ENCODE measurements at places on chromosomes 6 and 20.
A peak's percentile ranks its signal among the peaks of the same experiment; 100 is the strongest.

DNA sequence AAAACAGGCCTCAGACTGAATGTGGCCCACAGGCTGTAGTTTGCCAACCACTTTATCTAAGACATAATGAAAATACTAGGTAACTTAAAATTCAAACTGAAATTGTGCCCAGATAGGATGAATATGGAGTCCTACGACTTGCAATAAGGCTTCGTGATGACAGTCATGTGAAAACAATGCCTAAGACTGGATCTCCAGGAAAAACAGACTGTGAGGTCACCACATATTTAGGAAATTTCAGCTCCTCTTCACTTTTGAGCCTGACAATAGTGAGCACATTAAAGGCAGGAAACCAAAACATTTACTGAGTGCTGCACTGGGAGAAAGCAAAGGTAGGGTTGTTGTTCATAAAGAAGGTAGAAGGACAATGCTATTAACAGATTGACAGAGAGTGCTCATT is 50.0 kb downstream of the RTN4IP1 start:
- no peak for DNase-seq

DNA sequence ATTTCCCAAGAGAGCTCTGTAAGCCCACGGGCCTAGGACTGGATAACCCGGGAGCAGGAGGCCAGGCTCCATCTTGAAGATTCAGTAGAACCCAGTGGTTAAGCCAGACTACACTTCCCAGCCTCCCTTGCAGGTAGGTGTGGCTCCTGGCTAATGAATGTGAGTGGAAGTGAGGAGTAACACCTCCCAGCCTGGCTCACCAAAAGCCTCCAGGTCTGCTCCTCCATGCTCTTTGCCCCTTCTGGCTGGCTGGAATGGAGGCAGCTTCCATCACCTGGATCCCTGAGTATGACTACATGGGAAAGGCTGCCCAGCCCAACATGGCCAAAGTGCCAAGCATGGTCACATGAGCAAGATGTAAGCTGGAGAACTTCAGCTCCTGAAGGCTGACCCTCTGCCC is 9.7 kb downstream of the LRRN4 start:
- no peak for DNase-seq

DNA sequence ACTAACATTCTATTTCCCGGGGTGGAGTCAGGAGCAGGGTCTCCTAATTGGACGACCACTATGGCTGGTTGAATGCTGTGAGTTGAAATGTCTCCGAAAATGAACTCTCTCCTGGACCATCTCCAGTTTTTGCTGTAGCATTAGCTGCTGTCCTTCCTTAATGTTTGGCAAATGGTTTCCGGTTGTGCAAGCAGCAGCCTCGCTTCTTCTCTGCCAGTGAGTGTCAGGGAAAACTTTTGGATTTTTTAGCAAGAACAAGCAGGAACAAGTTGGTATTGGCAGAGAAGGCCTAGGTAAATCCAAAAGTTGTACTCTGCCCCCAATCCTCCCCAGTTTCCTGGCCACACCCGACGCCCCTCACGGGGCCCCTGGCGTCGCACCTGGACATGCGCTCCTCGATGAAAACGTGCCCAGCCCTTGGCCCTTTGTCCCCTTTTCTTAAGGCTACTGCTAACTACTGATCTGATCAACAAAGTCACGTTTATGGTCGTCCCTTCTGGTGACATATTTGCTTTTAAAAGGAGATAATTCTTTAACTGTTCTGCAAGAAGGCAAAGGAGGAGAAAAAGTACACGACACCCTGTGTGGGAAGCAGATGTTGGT is 103.2 kb downstream of the ARMC2 start:
- DNase-seq = no peak

DNA sequence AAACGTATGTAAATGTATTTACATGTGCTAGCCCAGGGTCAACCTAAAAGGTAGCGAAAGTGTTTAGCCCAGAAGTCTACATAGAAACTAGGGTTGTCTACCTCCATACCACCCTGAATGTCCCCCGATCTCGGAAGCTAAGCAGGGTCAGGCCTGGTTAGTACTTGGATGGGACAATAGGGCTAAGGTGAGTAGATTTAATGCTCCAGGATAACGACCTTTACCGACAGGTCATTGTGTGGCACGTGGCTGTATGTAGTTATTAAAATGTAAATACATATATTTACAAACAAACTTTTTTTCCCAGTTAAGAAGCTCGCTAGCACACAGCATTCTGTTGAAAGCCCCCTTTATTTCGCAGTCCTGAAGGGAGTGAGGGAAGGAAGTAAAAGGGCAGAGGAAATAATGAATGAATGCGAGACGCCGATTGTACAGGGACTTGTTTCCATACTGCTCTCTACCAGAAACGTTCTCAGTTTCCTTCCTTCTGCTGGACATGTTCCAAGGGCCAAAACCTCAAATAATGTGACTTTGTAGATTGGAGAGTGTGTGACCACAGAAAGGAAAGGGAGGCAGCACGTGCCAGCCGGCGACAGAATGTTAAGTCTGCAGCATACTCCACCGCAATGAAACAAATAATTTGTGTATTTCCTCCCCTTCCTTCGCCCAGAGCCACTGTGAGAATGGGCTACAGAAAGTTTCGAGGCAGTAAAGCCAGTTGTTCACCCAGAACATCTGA is 612 bp downstream of the ADAT2 start:
- peak; percentile 19 for DNase-seq

DNA sequence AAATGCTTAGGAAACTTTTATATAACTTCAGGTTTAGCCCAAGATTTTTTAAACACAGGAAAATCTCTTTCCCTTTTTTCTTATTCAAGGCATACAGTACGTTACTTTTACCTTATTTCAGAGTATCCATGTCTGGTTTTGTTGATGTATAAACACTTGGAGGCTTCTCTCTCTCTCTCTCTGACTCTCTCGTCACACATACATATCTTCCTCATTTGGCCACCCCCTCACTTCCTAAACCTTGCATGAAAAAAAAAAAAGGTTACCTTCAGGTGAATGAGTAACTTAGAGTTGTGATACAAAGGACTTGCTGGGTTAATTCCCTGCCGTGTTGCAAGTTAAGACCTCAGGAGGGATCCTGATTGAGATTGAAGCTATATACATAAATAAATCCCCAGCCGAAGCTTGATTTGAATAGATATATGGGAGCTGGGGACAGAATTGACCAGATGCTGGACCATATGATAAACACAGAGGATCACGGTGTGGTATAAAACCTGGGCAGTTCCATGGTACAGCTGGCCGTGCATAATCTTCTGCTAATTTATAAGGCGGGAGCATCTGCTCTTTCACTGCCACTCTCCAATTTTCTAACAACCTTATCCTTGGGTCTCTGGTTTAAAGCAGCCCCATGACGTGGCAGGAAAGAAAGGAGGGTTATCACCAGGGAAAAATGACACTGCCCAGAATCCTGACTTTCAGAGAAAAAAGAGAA is 55.1 kb upstream of the IL20RA start:
- DNase-seq = no peak

- DNase-seq = no peak
Observed at GRCh38 chr6:96645106-96645505, 82.2 kb downstream of the FHL5 start.

- peak; percentile 38 for DNase-seq
Observed at GRCh38 chr6:47047479-47048407, 5.6 kb upstream of the ADGRF1 start.

GRCh38 chr6:84568971-84569370 is 195.4 kb downstream of the TBX18 start:
- DNase-seq = no peak

DNA sequence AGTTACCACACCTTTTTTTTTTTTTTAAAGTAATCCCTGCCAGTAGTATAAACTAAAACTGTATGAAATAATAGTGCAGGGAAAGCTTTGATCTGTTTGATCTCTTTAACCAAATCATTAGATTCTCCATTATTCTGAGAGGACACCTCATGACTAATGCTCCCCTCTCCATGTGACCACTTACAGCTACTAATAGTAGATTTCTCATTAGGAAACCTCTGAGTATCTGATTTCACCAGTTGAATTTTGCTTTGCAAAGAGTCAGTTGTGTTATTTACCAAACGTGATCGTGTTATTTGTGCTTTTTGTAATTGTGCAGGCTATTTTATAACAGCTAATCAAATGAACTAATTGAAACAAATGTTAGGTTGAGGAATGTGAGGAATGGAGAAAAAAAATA is 12.5 kb downstream of the CASP8AP2 start:
- DNase-seq = no peak

DNA sequence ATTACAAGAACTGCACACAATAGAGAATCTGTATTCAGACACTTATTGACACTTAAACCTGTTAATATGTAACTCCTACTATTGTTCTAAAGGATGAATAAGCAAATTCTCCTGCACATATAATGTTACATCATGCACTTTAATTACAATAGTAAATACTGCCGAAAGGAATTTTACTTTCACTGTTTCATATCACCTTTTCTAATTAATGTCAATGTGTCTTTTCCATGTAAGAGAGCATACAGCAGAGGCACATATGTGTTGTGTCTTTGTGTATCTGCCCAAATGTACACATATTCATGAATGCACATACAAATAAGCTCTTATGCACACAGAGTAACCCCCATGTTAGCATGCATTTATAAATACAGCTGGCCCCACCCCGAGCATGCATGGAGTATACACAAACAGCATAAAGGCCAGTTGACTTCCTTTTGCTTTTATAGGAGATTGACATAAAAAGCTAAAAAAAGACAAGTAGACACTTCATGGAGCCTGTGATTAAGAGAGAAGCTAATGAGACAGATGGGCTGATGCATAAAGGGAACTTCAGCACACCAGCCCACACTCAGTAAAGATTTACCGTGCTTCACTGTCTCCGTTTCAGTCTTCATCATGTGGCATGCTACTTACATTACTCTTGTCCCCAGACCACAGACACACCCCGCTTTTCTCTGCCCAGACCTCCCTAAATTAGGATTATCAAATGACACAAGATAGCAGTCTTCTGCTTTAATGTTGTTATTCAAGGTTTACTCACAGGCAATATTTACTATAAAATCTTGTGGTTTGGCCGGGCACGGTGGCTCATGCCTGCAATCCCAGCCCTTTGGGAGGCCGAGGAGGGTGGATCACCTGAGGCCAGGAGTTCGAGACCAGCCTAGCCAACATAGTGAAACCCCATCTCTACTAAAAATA is 184.6 kb downstream of the ATXN1 start:
- DNase-seq = peak; percentile 39

DNA sequence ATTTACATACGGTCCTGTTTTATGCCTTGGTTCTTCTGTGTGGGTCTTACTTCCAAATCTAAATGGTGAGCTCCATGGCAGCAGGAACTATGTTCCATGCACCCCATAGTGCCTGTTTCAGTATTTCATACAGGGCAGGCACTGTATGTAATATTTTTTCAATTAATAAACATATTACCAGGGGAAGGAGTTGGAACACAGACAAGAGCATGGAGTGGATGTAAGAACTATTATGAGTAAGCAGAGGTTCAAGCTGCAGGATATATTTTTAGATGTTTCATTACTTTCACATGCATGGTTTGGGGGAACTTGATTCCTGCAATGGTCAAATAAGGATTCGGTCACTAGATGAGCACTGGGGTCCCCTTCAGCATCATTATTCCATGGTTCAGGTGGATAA is 108.3 kb downstream of the KIF13A start:
- DNase-seq = no peak

DNA sequence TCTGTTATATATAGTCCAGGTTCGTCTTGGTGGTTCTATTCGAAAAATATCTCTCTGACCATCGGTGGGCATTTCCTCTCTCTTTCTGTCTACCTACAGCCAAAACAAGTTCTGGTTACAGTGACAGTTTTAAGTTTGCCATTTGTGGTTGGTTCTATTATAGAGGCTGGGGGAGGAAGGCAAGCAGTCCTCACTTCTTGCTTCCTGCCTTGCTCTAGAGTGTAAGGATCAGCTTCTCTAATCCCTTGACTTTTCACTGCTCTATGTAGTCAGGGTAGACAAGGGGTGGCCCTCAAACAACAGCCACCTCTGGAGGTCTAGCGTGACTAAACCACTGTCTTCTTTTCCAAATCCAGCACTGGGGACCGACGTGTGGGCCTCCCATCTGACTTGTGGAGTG is 16.1 kb downstream of the E2F3 start:
- no peak for DNase-seq

DNA sequence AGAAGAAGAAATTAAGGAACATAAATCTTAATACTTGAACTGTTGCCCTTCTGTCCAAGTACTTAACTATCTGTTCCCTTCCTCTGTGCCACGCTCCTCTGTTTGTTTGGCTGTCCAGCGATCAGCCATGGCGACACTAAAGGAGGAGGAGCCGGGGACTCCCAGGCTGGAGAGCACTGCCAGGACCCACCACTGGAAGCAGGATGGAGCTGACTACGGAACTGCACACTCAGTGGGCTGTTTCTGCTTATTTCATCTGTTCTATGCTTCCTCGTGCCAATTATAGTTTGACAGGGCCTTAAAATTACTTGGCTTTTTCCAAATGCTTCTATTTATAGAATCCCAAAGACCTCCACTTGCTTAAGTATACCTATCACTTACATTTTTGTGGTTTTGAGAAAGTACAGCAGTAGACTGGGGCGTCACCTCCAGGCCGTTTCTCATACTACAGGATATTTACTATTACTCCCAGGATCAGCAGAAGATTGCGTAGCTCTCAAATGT is 17.1 kb downstream of the IRF4 start:
- no peak for DNase-seq

DNA sequence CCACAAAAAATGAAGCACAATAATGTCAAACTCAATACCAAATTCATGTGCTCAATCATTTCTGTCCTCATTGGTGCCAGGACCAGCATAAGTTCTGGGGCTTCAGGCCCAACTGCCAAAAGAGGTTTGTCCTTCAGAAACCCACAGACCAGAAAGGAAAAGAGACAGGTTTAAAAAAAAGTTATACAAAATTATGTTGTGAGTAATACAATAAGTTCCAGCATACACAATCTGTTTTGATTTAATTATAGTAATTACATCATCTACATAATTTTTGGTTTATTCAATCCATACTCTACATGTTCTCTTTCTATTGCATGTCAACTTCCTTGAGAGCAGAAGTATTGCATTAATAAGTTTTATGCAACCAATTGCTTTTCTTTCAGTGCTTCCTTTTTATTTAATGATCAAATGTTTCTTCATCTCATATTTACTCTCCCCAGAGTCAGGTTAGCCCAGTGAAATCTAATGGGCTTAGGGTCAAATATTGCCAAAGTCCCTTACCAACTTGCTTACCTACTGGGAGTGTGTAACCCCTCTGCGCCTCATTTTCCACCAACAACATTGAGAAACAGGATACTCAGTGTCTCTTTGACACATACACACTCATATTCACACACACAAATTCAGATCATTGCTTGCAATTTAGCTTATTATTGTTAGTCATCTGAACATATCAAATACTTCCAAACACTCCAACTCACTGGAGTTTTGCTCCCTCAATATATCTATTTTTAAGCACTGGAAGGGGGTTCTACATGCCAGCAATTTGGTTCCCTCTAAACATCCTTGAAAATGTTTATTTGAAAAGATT is 424.4 kb upstream of the MARCKS start:
- no peak for DNase-seq

GRCh38 chr6:15263780-15264374 is 18.0 kb downstream of the JARID2 start:
- DNase-seq = no peak

DNA sequence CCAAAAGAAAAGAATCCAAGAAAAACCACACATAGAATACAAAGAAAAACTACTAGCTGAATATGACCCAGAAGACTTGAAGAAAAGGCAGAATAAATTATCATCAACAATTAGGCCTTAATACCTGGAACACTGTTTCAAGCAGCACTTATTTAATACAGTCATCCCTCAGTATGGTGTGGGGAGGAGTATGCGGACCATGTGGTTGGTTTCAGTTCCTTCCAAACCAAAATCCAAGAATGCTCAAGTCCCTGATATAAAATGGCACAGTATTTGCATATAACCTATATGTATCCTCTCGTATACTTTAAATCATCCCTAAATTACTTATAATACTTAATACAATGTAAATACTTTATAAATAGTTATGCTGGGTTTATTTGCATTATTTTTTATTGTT is 16.1 kb downstream of the CDK19 start:
- no peak for DNase-seq
